ENCODE measurements at places on chromosomes 13 and 19.

DNA sequence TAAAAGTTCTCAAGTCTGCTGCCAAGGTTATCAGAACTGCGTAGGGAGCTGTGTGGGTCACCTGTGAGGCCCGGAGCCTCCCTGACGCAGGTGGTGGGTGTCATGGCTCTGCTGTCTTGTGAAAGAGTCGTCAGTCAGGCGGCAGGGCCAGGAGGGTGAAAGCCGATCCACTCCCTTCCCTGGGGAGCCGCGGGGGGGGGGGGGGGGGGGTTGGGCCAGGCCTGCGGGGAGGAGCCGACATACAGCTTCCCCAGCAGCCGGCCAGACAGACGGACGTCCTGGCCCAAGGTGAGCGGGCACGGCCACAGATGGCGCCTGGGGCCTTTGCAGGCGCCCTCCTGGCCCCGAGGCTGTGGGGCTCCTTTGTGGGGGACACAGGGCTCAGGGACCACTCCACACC is 12.4 kb downstream of the SBNO2 start:
- no peak for DNase-seq

- no peak for DNase-seq
These were observed 57.2 kb upstream of the ZNRF4 start for GRCh38 chr19:5397804-5398692.

- DNase-seq, result no peak
These were observed 334 bp upstream of the ANGPTL6 start for GRCh38 chr19:10102787-10103236.

DNA sequence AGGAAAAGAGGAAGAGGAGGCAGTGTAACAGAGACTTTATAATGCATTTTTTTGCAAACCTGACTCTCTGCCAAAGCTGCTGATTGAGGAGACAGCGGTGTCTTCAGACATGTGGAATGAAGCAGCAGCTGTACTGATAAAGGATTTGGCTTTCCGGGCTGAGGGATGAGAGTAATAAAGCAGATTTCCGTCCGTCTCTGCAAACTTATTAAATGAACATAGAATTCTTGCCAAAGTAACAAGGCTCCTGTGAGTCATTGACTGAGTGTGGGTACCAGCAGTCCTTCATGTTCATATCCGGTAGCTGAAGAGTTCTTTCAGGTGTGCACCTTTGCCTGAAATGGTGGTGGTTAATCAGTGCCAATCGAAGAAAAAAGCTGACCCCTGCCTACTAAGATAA is 112.6 kb downstream of the LIG4 start:
- DNase-seq, result no peak

DNA sequence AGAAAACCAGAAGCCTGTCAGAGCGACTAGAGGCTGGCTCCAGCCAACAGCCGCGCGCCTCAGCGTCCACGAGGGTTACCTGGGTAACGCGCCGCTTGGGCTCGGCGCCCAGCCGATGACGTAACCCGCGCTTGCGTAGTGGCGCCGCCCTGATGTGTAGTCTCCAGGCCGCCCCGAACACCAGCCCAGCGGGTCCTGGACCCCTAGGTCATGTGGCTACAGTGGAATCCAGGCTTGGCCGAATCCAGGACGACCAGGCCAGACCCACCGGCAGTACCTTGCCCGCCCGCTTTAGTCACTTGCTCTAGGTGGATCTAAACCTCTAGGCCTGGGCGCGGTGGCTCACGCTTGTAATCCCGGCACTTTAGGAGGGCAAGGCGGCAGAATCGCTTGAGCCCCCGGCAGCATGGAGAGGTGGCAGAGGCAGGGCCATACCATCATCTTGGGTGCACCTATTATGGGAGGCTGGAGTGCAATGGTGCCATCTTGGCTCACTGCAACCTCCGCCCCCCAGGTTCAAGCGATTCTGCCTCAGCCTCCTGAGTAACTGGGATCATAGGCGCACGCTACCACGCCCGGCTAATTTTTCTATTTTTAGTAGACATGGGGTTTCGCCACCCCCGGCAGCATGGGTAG is 7.2 kb upstream of the ZNF606 start:
- peak; percentile 88 for DNase-seq

DNA sequence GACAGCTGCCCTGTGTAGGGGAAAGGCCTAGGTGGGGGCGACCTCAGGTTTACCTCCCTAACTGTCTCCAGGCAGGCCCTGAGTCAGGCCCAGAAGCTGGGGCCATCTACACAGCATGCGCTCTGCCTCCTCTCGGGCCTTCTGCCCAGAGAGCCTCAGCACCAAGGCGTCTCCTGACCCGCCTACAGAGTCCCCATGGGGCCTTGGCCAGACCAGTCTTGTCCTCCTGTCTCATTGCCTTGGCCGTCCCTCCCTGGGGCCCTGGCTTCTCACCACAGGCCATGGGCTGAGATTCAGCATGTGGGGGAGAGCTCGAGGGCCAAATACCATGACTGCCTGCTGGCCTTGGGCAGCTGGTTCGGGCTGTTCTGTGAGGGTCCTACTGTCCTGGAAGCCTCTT is 59.0 kb downstream of the SMARCA4 start:
- DNase-seq, result no peak

DNA sequence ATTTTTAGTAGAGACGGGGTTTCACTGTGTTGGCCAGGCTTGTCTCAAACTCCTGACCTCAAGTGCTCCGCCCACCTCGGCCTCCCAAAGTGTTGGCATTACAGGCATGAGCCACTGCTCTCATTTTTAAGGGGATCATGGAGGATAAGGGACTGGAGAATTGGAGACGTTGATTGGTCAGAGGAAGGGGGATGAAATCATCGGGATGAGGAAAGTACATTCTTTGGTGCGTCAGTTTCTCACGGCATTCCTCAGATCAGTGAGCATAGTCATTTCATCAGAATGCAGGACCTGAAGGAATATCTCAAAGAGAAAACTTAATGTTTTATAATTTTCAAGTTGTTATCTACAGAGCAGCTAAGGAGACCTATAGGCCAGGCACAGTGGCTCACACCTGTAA is 14.0 kb downstream of the ZNF114 start:
- DNase-seq, result no peak

DNA sequence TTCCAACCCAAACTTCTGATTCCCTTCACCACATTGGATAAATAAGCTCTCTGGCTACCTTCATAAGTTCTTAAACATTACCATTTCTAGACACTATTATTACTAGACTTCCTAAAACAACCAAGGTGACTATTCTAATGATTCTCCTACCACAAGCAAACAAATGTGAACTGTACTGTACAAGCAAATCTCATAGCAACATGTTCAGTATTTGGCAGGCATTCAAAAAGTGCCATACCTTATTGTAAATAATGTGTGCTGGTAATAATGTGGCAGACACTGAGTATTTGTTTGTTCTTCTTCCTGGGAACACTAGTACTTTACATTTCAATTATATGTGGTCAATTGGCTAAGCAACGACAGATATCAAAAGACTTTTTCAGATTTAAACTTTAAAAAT is 986.0 kb upstream of the SPRY2 start:
- no peak for DNase-seq

- no peak for DNase-seq
These were observed 7.8 kb downstream of the ANKLE1 start for GRCh38 chr19:17289489-17289888.

DNA sequence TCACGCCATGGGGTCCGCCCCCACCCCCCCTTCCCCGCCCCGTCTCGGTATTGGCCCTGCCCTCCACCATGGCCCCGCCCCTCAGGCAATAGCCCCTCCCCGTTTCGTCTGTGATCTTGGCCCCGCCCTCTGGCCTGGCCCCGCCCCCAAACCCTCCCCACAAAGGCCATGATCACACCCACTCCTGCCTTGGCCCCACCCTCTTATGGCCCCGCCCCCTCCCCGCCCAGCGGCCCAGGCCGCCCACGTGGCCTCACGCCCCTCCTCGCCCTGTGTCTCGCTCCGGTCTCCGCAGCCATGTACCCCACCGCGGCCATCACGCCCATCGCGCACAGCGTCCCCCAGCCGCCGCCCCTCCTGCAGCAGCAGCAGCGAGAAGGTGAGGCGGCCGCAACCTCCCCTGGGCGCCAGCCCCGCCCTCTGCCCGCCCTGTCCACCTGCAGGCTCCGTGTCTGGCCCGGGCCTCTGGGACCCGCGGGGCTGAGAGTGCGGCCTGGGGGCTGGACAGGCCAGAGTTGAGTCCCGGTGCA is 61.3 kb downstream of the CELF5 start:
- DNase-seq, result no peak

DNA sequence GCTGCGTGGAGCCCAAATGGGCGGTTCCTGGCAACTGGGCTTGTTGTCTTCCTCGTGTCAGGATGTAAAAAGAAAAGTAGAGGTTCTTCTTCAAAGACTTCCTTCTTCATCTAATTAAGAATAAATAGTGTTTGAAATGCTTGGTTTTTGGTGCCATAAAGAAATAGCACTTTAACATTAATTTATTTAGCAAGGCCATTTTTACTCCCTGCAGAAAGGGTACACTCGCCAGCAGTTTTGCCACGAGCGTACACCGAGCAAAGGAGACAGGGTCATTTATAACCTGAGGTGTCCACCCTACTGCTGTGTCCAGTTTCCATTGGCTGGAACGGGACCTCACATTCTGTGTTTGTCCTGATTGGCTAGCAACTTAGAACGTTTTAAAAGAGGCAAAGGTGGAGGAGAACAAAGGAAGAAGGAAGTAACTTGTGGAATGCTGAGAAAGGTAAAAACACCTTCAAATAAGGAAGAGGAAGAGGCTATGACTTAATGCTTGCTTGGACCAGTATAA is 21.8 kb upstream of the OR10H1 start:
- no peak for DNase-seq

- no peak for DNase-seq
These were observed 2.6 kb upstream of the TIMM13 start for GRCh38 chr19:2429917-2430535.

DNA sequence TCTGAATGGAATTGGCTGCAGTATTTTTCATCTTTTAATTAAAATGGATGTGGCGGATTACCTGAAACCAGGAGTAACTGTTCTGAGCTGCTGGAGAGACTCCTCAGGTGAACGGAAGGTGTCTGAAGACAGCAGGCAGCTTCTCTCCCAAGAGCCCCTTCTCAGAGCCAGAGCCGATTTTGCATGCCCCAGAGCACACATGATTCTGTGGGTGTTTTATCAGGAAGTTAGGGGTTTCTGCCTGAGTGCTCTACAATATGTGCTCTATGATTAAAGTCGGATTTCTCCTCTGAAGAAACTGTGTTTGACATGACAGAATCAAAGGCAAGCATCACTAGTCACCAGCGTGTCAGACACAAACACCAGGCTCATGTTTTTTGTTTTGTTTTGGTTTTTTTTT is 60.7 kb upstream of the MCF2L start:
- DNase-seq, result no peak

DNA sequence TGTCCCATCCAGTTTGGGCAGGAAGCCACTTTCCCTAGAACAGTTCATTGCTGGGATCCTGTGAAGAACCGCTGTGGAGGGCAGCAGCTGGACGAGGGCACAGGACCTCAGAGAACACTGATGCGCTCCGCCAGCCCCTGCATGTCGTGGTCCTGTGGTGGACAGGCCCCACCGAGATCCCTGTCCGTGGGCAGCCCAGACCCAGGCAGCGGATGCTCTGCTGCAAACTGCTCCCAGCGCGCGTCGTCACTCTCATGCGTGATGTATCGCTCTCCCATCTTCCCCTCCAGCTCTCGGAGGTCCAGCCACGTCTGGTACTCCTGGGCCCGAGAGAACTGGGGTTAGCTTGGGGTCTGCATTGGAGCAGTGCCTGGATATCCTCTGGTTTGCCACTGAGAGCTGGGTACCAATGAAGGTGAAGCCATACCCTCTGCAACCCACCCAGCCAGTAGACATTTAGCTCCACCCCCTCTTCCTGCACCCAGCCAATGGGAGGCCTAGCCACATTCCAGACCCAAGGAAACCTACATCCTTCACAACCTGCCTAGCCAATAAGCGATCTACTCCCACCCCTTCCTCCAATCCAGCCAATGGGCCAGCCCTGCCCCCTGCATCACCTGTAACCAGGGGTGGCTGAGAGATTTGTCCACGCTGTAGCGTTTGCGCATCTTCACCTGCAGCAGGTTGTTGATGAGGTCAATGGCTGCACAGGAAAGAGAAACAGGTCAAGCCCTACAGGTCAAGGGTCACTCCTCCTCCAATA is 13.6 kb upstream of the DACT3 start:
- no peak for DNase-seq

GRCh38 chr13:77339408-77339807 is 12.5 kb upstream of the MYCBP2 start:
- DNase-seq, result no peak

- no peak for DNase-seq
These were observed 3.0 kb upstream of the LGALS14 start for GRCh38 chr19:39701291-39701690.

- no peak for DNase-seq
These were observed 1.5 kb downstream of the GAS6 start for GRCh38 chr13:113862191-113862930.

DNA sequence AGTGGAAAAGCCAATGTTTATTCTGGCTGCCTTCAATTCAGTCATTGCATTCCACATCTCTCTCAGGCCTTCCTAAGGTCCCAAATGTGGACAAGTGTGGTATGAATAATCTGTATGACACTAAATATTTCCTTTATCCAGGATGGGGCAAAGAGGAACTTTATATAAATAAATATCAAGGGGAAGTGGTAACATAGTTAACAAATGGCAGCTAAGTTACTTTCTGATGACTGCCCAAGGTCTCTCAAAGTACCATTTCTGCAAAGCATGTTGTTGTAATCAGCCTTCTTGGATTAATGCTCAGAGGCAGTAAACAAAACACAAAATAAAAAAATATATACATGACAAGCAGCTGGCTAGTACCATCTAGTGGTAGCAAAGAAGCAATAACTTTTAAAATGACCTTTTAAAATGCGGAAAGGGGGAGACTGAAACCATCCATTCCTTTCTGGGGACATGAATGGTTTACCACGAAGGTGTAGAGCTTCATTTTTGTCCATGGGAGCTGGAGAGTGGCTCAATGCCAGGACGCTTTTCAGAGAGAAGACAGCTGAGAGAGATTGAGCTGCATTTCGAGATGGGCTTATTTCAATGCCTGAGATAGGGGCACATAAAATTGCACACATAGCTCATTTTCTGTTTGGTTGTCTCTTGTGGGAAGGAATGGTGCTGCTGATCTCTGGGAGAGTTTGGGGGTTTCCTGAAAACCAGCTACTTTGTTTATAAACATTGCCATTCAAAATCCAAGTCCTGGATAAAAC is 259.2 kb downstream of the RFC3 start:
- DNase-seq, result no peak

GRCh38 chr13:106536244-106537034 is 977 bp upstream of the EFNB2 start:
- DNase-seq, result peak; percentile 81

- no peak for DNase-seq
These were observed 73.0 kb downstream of the ANKRD10 start for GRCh38 chr13:110841846-110842245.

- no peak for DNase-seq
These were observed 10.6 kb downstream of the NDUFB7 start for GRCh38 chr19:14561249-14561648.

- DNase-seq, result no peak
These were observed 17.0 kb downstream of the ERFL start for GRCh38 chr19:41910992-41911888.

Measured in nucleus accumbens (tissue), 56 donors.